ENCODE measurements at places on chromosomes 16 and 17.

GRCh38 chr17:71828182-71828596 lies 292.6 kb upstream of the SOX9 start:
- no peak for DNase-seq

GRCh38 chr17:76124582-76125390 lies 16.3 kb downstream of the FOXJ1 start:
- no peak for DNase-seq

DNA sequence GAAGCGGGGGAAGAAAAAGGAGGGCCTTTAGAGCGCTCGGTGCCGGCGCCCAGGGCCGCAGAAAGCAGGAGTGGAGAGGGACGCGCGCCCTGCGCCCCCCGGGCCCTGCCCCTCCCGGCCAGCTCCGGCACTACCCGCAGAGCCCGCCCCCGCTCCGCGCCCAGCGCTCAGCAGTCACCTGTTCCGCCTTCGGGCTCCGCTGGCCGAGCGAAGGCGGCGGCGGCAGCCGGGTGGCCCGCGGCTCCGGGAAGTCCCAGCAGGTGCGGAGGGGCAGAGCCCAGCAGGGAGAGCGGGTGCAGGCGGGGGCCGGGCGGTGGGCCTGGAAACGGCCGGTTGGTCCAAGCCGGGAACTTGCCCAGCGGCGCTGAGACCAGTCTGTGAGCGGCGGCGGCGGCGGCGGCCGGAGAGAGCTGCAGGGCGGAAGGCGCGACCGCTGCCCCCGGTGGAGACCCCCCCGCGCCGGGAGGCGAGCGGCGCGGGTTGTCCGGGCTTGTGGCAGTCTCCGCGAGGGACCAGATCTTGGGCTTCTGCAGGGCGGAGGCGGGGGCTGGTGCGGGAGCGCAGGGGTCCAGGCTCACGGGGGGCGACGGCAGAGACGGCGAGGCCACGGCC lies 2.2 kb downstream of the IRX3 start:
- no peak for DNase-seq

GRCh38 chr16:58018803-58019202 lies 6.8 kb upstream of the MMP15 start:
- DNase-seq, result no peak

DNA sequence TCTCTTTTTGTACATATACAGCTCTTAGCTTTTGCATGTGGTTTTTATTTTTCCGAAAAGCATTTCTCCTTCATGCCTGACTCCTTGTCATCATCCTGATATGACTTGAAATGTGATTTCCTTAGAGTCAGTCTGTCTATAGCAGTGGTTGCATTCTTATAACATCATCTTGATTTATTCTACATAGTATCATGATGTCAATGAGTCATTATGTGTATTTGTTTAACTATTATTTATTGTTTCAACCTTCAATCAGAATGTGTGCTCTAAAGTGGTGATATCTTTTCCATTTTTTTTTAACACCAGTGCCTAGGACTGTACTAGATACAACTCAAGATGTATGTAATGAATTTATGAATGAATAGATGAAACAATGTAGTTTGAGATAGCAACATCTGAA lies 354.9 kb upstream of the CDH8 start:
- DNase-seq, result no peak

DNA sequence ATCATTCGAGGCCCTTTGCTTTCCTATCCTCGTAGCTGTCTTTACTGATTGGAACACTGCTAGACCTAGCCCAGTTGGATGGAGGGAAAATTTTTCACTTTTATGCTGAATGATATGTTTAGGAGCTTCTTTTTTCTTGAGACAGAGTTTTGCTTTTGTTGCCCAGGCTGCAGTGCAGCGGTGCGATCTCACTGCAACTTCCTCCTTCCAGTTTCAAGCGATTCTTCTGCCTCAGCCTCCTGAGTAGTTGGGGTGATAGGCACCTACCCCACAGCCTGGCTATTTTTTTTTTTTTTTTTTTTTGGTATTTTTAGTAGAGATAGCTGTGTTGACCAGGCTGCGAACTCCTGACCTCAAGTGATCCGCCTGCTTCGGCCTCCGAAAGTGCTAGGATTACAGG lies 17.3 kb upstream of the PSMC5 start:
- DNase-seq, result no peak

DNA sequence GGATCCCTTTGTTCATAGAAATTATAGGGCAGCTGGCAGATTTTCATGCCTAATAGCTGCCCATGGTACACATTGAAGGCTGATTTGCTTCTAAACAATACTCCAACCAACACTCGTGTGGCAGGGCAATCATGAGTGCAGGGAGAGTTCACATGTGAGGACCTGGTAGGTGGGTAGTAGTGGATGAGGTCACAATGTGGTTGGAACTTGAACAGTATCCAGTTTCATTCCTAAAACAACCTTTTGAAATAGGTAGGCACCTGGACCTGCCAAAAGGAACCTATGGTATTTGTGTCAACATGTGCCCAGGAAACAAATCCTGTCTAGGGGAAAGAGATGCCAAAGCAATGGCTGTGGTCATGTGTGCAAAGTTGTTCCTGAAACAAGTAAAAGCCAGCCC lies 32.8 kb downstream of the CCL4 start:
- DNase-seq, result no peak

- no peak for DNase-seq
Measured at GRCh38 chr17:4956493-4957061, 5.7 kb downstream of the ENO3 start.

DNA sequence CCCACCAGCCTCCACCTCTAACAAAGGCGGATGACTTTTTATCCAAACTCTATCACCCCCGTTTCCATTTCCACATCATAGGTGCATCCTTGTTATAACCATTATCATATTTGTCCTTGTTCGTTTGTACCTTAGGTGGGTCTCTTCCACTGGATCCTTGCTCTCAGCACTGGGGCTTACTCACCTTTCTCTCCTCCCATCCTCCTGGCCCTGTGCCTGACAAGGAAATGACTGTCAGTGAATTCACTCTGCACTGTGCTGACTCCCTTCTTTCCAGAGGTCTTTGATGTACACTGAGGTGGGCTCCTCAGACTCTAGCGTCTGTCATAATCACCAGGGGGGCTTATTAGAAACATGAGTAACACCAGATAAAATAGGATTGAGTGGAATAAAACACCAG lies 3.1 kb downstream of the GSG1L2 start:
- no peak for DNase-seq

DNA sequence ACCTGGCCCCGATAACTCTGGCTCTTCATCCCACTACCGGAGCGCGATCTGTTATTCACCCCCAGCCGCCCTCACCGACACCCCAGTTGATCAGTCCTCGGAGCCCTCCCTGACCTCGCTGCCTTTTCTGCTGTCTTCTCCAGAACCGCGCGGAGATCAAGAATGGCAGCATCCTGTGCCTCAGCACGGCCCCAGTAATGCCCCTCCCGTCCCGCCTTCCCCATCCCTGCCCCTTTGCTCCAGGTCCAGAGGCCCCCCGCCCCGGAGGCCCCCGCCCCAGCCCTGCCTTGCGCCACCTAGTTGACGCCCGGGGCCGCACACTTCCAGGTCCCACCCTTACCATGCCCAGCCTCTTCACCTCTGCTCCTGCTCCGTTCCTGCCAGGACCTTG lies 872 bp downstream of the ELMO3 start:
- DNase-seq, result no peak

DNA sequence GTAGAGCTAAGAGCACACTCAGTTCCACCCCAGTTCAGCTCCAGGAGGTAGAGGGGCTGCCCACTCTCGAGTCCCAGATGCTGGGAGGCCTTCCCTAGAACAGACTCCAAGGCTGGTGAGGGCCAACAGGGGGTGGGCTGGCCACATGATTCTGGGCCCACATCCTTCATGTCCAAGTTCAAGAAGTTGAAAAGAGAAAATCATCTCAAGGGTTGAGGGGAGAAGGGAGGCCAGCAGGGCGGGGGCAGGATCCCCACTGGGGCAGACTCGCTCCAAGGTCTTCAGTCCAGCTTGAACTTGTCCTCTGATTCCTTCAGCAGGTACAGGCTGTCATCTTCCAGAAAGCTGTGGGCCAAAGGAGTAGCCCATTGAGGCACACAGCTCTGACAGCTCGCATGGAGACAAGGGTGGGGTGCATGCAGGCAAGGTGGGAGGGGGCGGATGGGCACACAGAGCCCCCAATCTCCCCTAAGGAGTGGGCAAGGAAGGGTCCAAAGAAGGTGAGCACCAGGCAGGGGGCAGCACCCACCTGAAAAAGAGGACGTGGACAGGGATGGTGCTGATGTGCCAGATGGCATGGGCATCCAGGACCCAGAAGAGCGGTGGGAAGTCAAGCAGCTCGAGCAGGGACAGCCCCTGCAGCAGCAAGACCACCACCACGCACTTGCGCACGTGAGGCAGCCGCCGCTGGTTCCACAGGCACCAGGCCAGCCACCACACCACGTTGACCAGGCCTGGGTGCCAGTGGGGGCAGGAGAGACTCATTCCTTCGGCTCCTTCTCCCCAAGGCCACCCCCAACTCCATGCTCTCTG lies 4.5 kb downstream of the PNMT start:
- DNase-seq, result no peak

- no peak for DNase-seq
Measured at GRCh38 chr16:75250089-75250808, 1.2 kb downstream of the BCAR1 start.

- no peak for DNase-seq
Measured at GRCh38 chr16:84916178-84916577, 95.2 kb downstream of the ZDHHC7 start.

DNA sequence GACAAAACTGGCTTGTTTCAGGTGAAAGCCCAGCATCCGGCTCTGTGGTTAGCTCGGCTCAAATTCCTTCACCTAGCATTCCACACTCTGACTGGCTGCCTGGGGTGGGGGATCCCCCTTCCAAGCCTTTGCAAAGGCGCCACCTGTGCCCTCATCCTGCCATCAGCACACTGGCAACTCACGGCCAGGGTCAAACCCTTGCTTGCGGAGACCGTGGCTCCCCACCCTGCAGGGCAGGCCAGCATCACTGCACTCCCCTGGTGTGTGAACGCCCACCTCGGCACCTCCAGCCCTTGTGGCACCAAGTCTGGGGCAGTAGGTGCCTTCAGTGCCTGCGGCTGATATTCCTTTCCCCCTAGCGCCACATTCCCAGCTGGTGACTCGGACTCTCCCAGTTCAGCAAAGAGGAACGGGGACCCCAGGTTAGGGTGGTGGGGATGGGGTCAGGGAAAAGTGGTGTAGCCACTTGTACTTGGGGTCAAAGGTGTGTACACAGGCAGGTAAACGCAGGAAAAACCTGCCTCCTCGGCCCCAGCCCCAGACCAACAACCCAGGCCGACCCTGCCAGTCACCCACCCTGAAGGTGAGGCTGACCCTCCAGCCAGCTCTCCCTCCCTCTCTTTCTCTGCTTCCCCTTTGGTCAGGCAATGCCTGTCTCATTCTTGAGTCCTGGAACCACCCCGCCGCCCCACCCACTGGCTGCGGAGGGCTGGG lies 1.1 kb downstream of the FLII start:
- no peak for DNase-seq

DNA sequence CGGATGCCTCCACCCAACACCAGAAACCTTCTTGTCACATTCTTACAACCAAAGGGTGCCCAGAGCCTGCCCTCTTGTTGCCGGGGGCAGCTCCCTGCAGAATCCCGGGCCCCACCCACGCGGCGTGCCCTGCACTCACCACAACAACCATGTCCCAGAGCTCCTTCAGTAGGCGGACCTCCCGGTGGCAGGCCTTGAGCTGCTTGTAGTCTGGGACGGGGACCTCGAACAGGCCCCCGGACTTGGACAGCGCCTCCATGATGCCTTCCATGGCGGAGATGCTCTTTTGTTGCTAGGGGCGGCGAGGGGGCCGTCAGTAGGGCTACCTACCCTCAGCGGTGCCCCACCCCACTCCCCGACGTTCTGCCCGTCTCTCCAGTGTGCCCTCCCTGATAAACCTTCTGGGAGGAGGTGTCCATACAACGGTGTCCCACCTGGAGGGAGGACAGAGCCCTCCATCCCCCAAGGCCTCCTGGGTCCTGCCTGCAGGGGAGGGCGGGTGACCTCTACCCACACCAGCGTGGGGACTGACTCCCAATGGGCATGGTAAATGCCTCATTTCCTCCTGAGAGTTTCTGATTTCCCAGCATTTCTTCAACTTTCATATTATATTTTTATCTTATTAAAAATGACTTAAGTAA lies 52.2 kb downstream of the DNAH17 start:
- no peak for DNase-seq

DNA sequence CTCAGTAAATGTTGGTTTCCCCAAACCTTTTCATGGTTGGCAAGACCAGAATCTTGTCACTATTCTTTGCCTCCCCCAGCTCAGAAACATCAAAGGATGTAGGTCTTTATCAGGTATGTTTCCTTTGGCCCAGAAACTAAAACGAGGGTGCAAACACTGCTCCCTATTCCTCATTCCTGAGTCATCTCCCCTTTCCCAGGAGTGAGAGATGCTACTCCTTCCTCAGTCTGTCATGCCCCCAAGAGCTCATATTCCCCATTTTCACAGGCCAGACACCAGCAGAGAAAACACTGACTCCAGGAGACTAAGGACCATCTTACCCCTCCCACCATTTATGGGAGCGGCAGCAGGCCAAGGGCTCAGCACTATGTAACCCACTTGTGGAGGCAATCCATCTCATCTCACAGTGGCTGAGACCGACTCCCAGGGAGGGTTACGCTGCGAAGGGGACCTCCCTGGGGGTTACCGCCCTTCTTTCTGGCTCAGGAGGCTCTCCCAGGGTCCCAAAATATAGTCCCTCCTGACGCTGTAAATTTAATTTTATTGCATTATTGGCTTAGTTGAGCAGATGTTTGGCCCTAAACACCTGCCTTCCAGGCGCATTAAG lies 1.5 kb downstream of the GEMIN4 start:
- no peak for DNase-seq

- DNase-seq, result no peak
Measured at GRCh38 chr17:40779181-40779909, 3.0 kb downstream of the KRT27 start.

DNA sequence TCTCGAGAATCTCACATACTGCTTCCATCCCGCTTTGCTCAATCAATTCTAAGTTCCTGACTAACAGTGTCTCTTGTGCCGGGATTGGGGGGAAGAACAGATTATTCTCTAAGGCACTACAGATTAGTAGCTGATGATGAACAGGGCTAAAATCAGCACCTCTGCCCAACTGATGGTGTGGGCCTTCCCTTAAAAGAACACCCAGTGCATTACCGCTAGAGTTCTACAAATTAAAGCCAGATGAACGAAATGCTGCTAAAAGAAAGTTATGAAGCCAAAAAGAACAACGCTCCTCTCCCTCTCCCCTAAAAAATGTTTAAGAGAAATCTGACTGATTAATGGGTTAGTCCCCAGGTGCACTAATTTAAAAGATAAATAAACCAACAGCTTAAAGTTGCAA lies 4.4 kb downstream of the CDC27 start:
- no peak for DNase-seq

GRCh38 chr16:51244887-51245657 lies 94.0 kb upstream of the SALL1 start:
- no peak for DNase-seq
